Smooth muscle cell of trachea (primary cell): ENCODE measurements at places on chromosomes 6 and 20. TPM values are rescaled to one million over a fixed set of nuclear protein-coding genes. Genes with fewer than 3 reads are reported as not detected.

Gene SPTLC3
- 5.8 and 9.6 TPM in 2 replicates for total RNA-seq

Gene TMEM244
- total RNA-seq = not detected in 2 replicates

Gene SGK2
- 0.83 TPM in 1 of 2 replicates, not detected in the other for total RNA-seq

Gene RIPPLY2
- total RNA-seq = 0.29 and 0.66 TPM in 2 replicates

Gene RNF144B
- 1.0 and 1.2 TPM in 2 replicates for total RNA-seq

Gene SEMG1
- not detected in 2 replicates for total RNA-seq

Gene OPRM1
- total RNA-seq = under 0.01 TPM in 1 of 2 replicates, not detected in the other

Gene GPLD1
- total RNA-seq = 0.17 TPM in 1 of 2 replicates, not detected in the other

Gene RHAG
- not detected in 2 replicates for total RNA-seq

Gene GSTA2
- not detected in 2 replicates for total RNA-seq

Gene MACROD2
- total RNA-seq = 0.50 and 1.5 TPM in 2 replicates

Gene CLPSL2
- not detected in 2 replicates for total RNA-seq

Gene SLC22A2
- total RNA-seq = not detected in 2 replicates

Gene WFDC10B
- not detected in 2 replicates for total RNA-seq

Gene TNNC2
- total RNA-seq = 1.0 and 2.2 TPM in 2 replicates

Gene LPA
- not detected in 2 replicates for total RNA-seq

Gene TCFL5
- total RNA-seq = 19.0 and 20.5 TPM in 2 replicates

Gene OPRL1
- 1.9 and 5.8 TPM in 2 replicates for total RNA-seq

Gene MUCL3
- total RNA-seq = not detected in 2 replicates

Gene NRN1
- 0.29 and 0.83 TPM in 2 replicates for total RNA-seq

Gene CD109
- 34.1 and 98.2 TPM in 2 replicates for total RNA-seq

Gene KCNK5
- total RNA-seq = not detected in 2 replicates

Gene DLK2
- 0.66 TPM in 1 of 2 replicates, not detected in the other for total RNA-seq

Gene OR2B6
- total RNA-seq = not detected in 2 replicates

Gene COL12A1
- total RNA-seq = 506 and 524 TPM in 2 replicates

Gene CCN2
- total RNA-seq = 39.7 and 109 TPM in 2 replicates

Gene RFX6
- not detected in 2 replicates for total RNA-seq

Gene PDE7B
- 45.7 and 48.1 TPM in 2 replicates for total RNA-seq

Gene HUS1B
- total RNA-seq = 0.99 and 1.2 TPM in 2 replicates

Gene NFS1
- 42.8 and 65.7 TPM in 2 replicates for total RNA-seq

Gene SNX9
- 104 and 130 TPM in 2 replicates for total RNA-seq

Gene ZBTB46
- total RNA-seq = 9.9 and 17.5 TPM in 2 replicates

Gene LAMA4
- total RNA-seq = 577 and 652 TPM in 2 replicates

Gene VSTM2L
- 2.8 and 5.3 TPM in 2 replicates for total RNA-seq

Gene CMTR1
- 57.3 and 88.5 TPM in 2 replicates for total RNA-seq

Gene TM9SF4
- 31.4 and 48.1 TPM in 2 replicates for total RNA-seq

Gene PTPRK
- 52.5 and 75.4 TPM in 2 replicates for total RNA-seq

Gene GPSM3
- total RNA-seq = 1.3 and 1.8 TPM in 2 replicates

Gene RAMACL
- 1.8 and 2.5 TPM in 2 replicates for total RNA-seq

Gene GTSF1L
- not detected in 2 replicates for total RNA-seq

Gene FOXF2
- 55.7 and 70.8 TPM in 2 replicates for total RNA-seq

Gene BTN1A1
- not detected in 2 replicates for total RNA-seq

Gene TXLNB
- total RNA-seq = 2.3 and 4.1 TPM in 2 replicates

Gene PAX1
- not detected in 2 replicates for total RNA-seq

Gene SPEF1
- 0.15 and 0.17 TPM in 2 replicates for total RNA-seq

Gene PDYN
- not detected in 2 replicates for total RNA-seq

Gene BTBD9
- total RNA-seq = 15.2 and 19.3 TPM in 2 replicates

Gene PGC
- not detected in 2 replicates for total RNA-seq

Gene CD164
- total RNA-seq = 227 and 237 TPM in 2 replicates

Gene ZBTB12
- 3.8 and 9.8 TPM in 2 replicates for total RNA-seq

Gene DLL1
- 0.15 and 3.0 TPM in 2 replicates for total RNA-seq

Gene HLA-DQB1
- not detected in 2 replicates for total RNA-seq

Gene C20orf96
- 3.0 and 7.9 TPM in 2 replicates for total RNA-seq

Gene CTCFL
- under 0.01 TPM in 1 of 2 replicates, not detected in the other for total RNA-seq

Gene DZANK1
- 0.83 and 1.3 TPM in 2 replicates for total RNA-seq

Gene TINAG
- 0.58 TPM in 1 of 2 replicates, not detected in the other for total RNA-seq
